SK-N-SH (cell line): ENCODE measurements at places on chromosomes 6 and 20.

DNA sequence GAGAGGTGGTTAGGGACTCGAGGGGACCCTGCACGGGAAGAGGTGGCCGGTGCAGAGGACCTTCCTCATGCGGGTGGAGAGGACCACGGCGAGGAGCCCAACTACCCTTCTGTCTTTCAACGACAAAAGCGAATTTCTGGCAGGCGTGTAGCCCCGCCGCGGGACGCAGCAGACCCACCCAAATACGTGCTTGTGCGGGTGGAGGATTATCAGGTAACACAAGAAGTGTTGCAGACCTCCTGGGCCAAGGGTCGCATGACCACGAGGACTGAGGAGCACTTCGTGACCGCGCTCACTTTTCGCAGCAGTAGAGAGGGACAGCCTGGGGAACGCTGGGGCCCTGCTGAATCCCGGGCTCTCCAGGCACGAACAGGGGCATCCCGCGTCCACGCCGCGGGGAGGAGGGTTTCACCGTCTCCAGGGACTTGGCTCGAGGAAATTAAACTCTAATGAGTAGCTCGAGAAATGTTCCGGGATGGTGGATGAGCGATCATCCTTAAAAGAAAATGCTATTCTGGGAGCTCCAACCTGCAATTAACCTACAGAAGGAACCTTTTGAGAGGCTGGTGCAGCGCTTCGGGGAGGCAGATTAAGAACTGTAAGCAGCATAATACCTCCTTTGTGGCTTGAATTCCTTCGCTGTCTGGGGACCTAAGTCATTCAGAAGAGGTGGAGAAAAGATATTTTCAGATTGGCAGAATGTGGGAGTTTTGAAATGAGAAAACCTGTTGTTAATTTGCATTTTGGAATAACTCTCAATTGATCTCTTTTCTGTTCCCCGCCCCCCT lies 804 bp downstream of the C6orf141 start:
- no peak for DNase-seq

DNA sequence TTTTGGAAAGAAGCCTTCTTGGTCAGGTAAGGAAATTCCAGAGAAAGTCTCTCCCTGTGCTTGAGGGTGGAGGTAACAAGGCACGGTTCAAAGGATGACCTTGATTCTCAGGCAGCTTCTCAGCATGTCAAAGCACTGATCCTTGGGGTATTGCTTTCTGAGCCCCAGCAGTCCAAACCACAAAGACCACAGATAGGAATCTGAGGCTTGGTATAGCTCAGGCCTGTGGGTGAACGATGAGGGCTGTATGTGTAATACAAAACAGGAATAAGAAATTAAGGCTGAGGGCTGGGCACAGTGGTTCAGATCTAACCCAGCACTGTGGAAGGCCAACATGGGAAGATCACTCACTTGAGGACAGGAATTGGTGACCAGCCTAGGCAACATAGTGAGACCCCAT lies 70.2 kb upstream of the SLC22A1 start:
- no peak for DNase-seq

DNA sequence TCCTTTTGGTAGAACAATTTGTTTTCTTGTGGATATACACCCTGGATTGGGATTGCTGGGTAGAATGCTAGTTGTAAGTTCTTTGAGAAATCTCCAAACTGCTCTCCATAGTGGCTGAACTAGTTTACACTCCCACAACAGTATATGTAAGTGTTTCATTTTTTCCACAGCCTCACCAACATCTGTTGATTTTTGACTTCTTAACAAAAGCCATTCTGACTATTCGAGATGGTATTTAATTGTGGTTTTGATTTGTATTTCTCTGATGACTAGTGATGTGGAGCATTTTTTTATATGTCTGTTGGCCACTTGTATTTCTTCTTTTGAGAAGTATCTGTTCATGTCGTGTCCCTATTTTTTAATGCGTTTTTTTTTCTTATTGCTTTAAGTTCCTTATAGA lies 444.1 kb downstream of the CBLN4 start:
- DNase-seq, result no peak

DNA sequence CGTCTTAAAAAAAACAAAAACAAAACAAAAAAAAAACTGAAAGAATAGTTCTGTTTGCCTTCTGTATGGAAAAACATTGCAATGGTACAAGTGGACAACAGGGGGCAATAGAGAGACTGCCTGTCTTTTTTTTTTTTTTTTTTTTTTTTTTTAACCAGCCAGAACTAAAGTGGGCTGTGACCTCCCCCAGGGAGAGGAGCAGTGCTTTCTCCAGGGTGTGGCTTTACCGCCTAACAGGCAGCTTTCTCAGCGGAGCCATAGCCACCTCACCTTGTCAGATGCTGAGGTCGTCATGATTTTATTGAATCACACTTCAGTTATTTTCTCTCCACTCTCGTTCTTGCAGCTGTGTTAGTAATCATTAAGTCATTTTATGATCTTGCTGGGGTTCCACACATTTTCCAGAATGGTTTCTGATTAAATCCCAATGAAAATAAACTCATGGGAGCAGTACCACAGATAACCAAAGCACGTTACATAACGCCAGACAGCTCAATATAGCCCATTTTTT lies 78.4 kb downstream of the GMPR start:
- DNase-seq, result peak; percentile 72

GRCh38 chr6:168156742-168157265 lies 77.8 kb upstream of the FRMD1 start:
- DNase-seq, result no peak

- no peak for DNase-seq
Measured at GRCh38 chr6:98146656-98147055, 687.7 kb upstream of the POU3F2 start.
